ENCODE measurements at places on chromosomes 4 and X.
A peak's percentile ranks its signal among the peaks of the same experiment; 100 is the strongest.

DNA sequence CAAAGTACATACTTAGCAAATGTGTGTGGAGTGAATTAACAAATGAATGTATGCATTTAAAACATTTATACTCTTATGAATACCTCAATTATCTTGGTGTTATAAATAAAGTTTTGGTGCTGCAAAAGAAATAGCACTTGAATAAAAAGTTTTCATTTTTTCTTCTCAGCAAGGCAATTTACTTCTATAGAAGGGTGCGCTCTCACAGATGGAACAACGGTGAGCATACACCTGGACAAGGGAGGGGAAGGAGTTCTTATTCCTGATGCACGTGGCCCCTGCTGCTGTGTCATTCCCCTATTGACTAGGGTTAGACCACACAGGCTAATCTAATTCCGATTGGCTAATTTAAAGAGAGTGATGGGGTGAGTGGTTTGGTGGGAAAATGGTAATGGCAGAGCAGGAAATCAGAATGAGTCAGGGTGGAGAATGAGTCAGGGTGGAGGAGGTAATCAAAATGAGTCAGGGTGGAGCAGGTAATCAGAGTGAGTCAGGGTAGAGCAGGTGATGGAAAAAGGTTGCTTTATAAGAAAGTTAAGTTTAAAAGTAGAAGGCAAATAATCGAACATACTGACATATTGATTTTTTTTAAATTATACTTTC is 28.2 kb upstream of the PGK1 start:
- H3K4me1 ChIP-seq, result no peaks in the 10 kb centered on the region
- no peaks in the 10 kb centered on the region for H3K27me3 ChIP-seq
- H3K27ac ChIP-seq, result no peak overlapping the region
- H3K4me3 ChIP-seq, result no peak overlapping the region

GRCh38 chrX:21946925-21947641 is 6.6 kb downstream of the SMS start:
- H3K27me3 ChIP-seq, result no peaks in the 10 kb centered on the region
- H3K27ac ChIP-seq, result peak overlapping the region; percentile 36
- peak; percentile 84 for DNase-seq
- no peak overlapping the region for H3K4me3 ChIP-seq
- H3K36me3 ChIP-seq, result no peaks in the 10 kb centered on the region
- peaks cover 3% of the 10 kb centered on the region for H3K4me1 ChIP-seq

DNA sequence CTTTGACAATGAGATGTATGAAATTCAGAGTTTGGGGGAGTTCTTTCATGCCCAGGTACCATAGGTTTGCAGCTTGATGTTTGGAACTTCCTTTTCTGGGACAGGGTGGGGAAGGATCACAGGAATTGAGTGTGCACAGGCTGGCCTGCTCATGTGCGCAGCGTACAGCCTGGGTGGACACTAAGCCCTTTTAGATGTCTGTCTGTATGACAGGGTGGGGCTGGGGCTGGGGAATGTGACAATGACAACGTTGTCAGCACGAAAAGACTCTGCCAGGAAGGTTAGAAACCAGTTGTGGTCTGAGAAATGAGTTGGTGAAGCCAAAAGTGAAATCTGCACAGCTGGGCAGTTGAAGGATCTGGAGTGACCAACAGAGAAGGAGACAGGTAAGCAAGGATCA is 47.4 kb downstream of the WWC2 start:
- no peak for DNase-seq
- no peak overlapping the region for H3K27ac ChIP-seq
- no peaks in the 10 kb centered on the region for H3K36me3 ChIP-seq

GRCh38 chr4:44118971-44119680 is 329.5 kb downstream of the KCTD8 start:
- H3K4me3 ChIP-seq, result no peak overlapping the region
- no peaks in the 10 kb centered on the region for H3K4me1 ChIP-seq
- H3K36me3 ChIP-seq, result no peaks in the 10 kb centered on the region
- H3K27ac ChIP-seq, result no peak overlapping the region
- DNase-seq, result peak; percentile 30

DNA sequence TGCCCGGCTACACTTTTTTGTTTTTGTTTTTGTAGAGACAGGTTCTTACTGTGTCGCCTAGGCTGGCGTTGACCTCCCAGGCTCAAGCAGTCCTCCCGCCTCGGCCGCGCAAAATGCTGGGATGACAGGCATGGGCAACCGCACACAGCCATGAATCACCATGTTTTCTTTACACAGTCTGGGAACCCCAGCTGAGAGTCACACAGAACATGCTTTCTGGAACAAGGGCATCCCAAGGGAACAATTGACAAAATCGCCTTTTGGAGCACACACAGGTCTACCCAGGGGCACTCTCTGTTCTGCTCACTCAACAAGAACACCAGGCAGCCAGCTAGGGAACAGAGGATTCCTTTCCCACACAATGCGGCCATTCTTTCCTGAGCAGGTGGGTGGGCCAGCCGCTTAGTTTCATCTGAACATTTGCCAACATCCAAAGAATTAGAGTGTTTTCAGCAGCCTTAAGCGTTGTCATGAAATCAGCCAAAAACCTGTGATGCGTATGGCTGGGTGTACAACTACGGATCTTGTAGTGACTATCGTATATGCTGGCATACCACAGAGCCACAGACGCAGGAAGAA is 15.7 kb downstream of the PRKX start:
- no peaks in the 10 kb centered on the region for H3K4me1 ChIP-seq
- H3K27me3 ChIP-seq, result no peaks in the 10 kb centered on the region
- DNase-seq, result peak; percentile 1
- H3K4me3 ChIP-seq, result no peak overlapping the region

- H3K4me1 ChIP-seq, result peaks cover 3% of the 10 kb centered on the region
- H3K36me3 ChIP-seq, result no peaks in the 10 kb centered on the region
- H3K27ac ChIP-seq, result no peak overlapping the region
- H3K27me3 ChIP-seq, result no peaks in the 10 kb centered on the region
Observed at GRCh38 chrX:18640686-18641085, 31.2 kb downstream of the RS1 start.

DNA sequence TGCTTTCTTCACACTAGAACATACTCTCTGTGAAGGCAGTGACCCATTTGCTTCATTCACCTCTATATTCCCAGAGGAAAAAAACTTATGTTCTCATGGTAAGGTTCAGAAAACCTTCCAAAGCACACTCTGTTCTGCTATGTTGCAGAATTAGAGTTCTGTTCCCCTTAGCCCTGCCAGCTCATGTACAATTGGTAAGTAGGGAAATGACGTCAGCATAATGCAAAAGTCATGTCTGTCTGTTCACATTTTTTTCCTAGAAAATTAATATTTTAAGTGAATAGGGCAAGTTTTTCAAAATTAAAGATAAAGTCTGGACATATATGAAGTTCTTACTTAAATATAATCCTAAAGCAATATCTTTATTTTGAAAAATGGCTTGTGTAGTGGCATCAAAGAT is 443.6 kb downstream of the GALNTL6 start:
- no peaks in the 10 kb centered on the region for H3K36me3 ChIP-seq
- no peak overlapping the region for H3K27ac ChIP-seq
- DNase-seq, result no peak
- H3K27me3 ChIP-seq, result no peaks in the 10 kb centered on the region

- no peaks in the 10 kb centered on the region for H3K27me3 ChIP-seq
- H3K36me3 ChIP-seq, result no peaks in the 10 kb centered on the region
- H3K4me1 ChIP-seq, result no peaks in the 10 kb centered on the region
- no peak for DNase-seq
- H3K4me3 ChIP-seq, result no peak overlapping the region
- no peak overlapping the region for H3K27ac ChIP-seq
Observed at GRCh38 chrX:46294234-46294633, 251.0 kb downstream of the ZNF674 start.

GRCh38 chr4:7649741-7650531 is 215.2 kb upstream of the PSAPL1 start:
- H3K27me3 ChIP-seq, result no peaks in the 10 kb centered on the region
- no peak for DNase-seq
- H3K4me1 ChIP-seq, result no peaks in the 10 kb centered on the region
- no peak overlapping the region for H3K4me3 ChIP-seq

DNA sequence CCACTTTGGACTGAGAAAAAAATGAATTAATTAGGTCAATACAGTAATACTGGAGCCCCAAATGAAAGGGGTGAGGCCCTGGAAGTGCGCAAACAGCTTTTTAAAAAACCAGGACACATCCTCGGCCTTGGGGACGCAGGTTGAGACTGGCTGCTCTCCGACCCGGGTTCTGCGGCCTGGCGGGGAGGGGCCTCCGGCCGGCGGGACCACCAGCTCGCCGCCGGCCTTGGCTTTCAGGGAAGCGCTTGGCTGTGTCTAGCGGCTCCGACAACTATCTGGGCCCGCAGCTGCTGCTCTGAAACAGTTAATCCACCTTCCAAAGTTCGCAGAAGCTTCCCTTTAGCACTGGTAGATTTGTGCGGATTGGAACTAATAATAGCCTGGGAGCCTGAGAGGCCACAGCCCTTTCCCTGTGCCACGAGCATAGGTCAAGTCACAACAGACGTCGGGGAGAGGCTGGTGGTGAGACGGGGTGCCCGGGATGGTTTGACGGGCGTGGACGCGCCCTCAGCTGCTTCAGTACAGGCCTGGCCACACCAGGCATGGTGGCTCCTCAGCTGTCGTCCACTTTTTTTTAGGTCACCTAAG is 1.1 kb upstream of the SEL1L3 start:
- H3K27ac ChIP-seq, result no peak overlapping the region
- no peaks in the 10 kb centered on the region for H3K4me1 ChIP-seq
- no peaks in the 10 kb centered on the region for H3K27me3 ChIP-seq
- H3K4me3 ChIP-seq, result no peak overlapping the region
- no peaks in the 10 kb centered on the region for H3K36me3 ChIP-seq
- peak; percentile 36 for DNase-seq

- H3K36me3 ChIP-seq, result no peaks in the 10 kb centered on the region
- H3K4me3 ChIP-seq, result no peak overlapping the region
- H3K27me3 ChIP-seq, result peaks cover 8% of the 10 kb centered on the region
Observed at GRCh38 chrX:650324-650723, 19.7 kb downstream of the SHOX start.

DNA sequence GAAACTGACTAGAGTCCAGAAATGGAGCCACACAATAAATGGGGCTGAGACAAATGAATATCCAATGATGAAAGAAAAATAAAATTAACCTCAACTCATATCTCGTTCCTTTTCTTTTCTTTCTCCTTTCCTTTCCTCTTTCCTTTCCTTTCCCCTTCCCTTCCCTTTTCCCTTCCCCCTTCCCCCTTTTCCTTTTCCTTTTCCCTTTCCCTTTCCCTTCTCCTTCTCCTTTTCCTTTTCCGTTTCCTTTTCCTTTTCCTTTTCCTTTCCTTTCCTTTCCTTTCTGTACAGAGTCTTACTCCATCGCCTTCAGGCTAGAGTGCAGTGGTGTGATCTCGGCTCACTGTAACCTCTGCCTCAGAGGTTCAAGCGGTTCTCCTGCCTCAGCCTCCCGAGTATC is 146.3 kb downstream of the RTL9 start:
- DNase-seq, result no peak
- H3K4me3 ChIP-seq, result no peak overlapping the region
- H3K27ac ChIP-seq, result no peak overlapping the region
- H3K36me3 ChIP-seq, result no peaks in the 10 kb centered on the region
- H3K4me1 ChIP-seq, result no peaks in the 10 kb centered on the region
- H3K27me3 ChIP-seq, result no peaks in the 10 kb centered on the region

DNA sequence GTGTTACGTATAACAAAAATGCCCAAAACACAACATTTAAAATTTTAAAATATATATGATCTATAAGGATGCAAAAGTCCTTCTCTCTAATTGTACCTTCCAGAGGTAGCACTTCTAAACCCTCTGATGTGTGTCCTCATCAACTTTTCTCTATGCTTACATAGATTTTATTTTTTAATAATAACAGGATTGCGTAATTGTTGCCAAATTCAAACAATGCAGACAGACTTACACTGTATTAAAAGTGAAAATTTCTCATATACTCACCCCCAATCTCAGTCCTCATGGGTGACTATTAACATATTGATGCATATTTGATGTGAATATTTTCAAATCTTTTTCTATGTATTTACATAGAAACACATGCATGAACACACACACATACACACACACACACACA is 144.0 kb downstream of the RBMX2 start:
- H3K27me3 ChIP-seq, result no peaks in the 10 kb centered on the region
- no peak overlapping the region for H3K27ac ChIP-seq
- H3K4me3 ChIP-seq, result no peak overlapping the region
- H3K4me1 ChIP-seq, result no peaks in the 10 kb centered on the region
- no peak for DNase-seq
- no peaks in the 10 kb centered on the region for H3K36me3 ChIP-seq

GRCh38 chrX:119008110-119008744 is 33.8 kb downstream of the LONRF3 start:
- H3K4me3 ChIP-seq, result no peak overlapping the region
- no peaks in the 10 kb centered on the region for H3K4me1 ChIP-seq
- H3K27me3 ChIP-seq, result no peaks in the 10 kb centered on the region
- H3K27ac ChIP-seq, result no peak overlapping the region
- DNase-seq, result peak; percentile 49

- no peaks in the 10 kb centered on the region for H3K36me3 ChIP-seq
- no peak overlapping the region for H3K4me3 ChIP-seq
- no peak overlapping the region for H3K27ac ChIP-seq
- no peak for DNase-seq
- H3K27me3 ChIP-seq, result no peaks in the 10 kb centered on the region
- H3K4me1 ChIP-seq, result peaks cover 2% of the 10 kb centered on the region
Observed at GRCh38 chr4:4413806-4414205, 26.9 kb downstream of the NSG1 start.

DNA sequence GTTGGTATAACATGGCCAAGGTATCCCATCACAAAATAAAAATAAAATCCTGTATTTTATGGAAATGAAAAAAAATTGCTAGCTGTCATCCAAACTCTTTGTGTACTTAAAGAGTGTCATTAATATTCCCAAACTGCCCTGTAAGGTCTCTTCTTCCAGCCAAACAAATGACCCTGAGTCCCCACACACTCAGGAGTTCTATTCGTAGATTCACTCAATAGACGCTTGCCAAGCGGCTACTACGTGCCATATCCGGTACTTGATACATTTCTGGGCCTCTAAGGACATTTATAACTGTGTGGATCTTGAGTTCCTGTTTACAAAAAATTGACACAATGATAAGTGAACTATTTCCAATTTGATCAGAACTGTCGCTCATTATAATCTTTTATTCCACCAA is 245.1 kb downstream of the SCFD2 start:
- H3K27me3 ChIP-seq, result no peaks in the 10 kb centered on the region
- H3K4me1 ChIP-seq, result no peaks in the 10 kb centered on the region
- no peak overlapping the region for H3K4me3 ChIP-seq
- DNase-seq, result no peak
- H3K36me3 ChIP-seq, result no peaks in the 10 kb centered on the region

GRCh38 chr4:173801361-173801760 is 271.3 kb upstream of the HAND2 start:
- H3K36me3 ChIP-seq, result no peaks in the 10 kb centered on the region
- no peaks in the 10 kb centered on the region for H3K4me1 ChIP-seq
- H3K4me3 ChIP-seq, result no peak overlapping the region
- H3K27me3 ChIP-seq, result no peaks in the 10 kb centered on the region
- H3K27ac ChIP-seq, result no peak overlapping the region

DNA sequence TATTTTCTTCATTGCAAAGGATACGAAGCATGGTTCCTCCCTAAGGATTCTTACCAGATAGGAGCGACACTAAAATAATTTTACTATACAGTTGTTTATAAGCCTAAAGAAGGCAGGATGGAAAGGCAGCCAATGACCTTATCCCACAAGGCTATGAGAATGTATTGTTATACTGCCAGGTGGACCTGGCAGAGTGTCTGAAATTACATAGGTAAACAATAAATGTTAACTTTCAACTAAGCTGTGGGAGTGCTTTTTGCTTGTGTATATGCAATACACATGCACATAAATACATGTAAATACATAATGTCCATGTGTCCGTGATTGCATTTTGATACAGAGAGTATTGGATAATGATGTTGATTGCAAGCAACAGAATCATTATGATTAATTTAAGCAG is 850.6 kb downstream of the CENPC start:
- H3K4me1 ChIP-seq, result peaks cover 4% of the 10 kb centered on the region
- H3K27me3 ChIP-seq, result no peaks in the 10 kb centered on the region
- no peak for DNase-seq
- H3K27ac ChIP-seq, result no peak overlapping the region
- H3K4me3 ChIP-seq, result no peak overlapping the region

Data from mesendoderm (in vitro differentiated cells).